Right atrium auricular region (tissue), 2 donors: ENCODE measurements at places on chromosomes 4 and X. TPM values are rescaled to one million over a fixed set of nuclear protein-coding genes. Genes with fewer than 3 reads are reported as not detected.

The FABP2 gene
- total RNA-seq = not detected

The TEX13D gene
- total RNA-seq = not detected

The SMIM31 gene
- not detected for total RNA-seq

The TREX2 gene
- not detected for total RNA-seq

The TRIM75 gene
- not detected for total RNA-seq

The ATRX gene
- 40.9 TPM for total RNA-seq

The DCK gene
- 7.7 TPM for total RNA-seq

The DUSP9 gene
- not detected for total RNA-seq

The UCP1 gene
- total RNA-seq = 0.28 TPM

The WDR17 gene
- 1.2 TPM for total RNA-seq

The MTNR1A gene
- total RNA-seq = not detected

The PORCN gene
- 43.0 TPM for total RNA-seq

The ART3 gene
- total RNA-seq = 139 TPM

The NIPAL1 gene
- 1.4 TPM for total RNA-seq

The XAGE1A gene
- not detected for total RNA-seq

The SCML1 gene
- 5.5 TPM for total RNA-seq

The VCX gene
- total RNA-seq = not detected
